Dorsolateral prefrontal cortex (tissue), 122 donors: ENCODE measurements at places on chromosomes 11 and 22.

DNA sequence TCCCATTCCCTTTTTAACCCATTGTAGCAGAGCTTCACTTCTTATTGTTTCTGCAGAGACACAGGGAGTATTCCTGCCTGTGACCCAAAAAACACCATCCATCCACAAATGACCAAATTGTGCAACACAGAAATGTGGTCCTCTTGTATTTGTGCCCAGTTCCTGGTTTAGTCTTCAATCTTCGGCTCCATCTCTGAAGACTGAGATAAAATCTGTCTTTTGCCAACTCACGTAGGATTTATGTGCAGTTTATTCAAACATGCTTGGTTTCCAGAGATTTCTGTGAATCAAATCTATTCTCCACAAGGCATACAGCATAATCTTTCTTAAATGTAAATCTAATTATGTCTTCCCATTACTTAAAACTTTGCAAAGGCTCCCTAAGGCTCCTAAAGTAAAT is 307.0 kb downstream of the AASDHPPT start:
- no peak for DNase-seq

- DNase-seq, result no peak
Observed at GRCh38 chr11:13119941-13120520, 110.9 kb downstream of the RASSF10 start.

- DNase-seq, result no peak
Observed at GRCh38 chr11:6622261-6623171, 3.3 kb upstream of the TPP1 start.

DNA sequence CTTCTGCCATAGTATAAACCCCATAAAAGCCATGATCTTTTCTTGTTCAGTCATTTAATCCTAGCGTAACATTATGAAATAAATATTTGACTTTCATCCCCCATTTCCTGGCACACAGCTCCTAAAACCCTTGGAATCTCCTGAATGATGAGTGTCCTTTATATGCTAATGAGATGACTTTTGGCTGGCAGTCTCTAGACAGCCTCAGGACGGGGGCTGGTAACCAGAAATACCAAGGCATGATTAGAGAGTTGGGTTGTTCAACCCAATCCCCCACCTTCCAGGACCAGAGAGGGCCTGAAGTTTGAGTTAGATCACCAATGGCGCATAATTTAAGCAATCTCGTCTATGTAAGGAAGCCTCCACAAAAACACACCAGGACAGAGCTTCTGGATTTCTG is 1246.1 kb upstream of the TENM4 start:
- no peak for DNase-seq

- no peak for DNase-seq
Observed at GRCh38 chr11:61636676-61637075, 43.5 kb upstream of the DAGLA start.

- no peak for DNase-seq
Observed at GRCh38 chr11:25734591-25735211, 597.2 kb upstream of the ANO3 start.

GRCh38 chr22:39130892-39131855 is 21.3 kb downstream of the CBX7 start:
- peak; percentile 29 for DNase-seq

DNA sequence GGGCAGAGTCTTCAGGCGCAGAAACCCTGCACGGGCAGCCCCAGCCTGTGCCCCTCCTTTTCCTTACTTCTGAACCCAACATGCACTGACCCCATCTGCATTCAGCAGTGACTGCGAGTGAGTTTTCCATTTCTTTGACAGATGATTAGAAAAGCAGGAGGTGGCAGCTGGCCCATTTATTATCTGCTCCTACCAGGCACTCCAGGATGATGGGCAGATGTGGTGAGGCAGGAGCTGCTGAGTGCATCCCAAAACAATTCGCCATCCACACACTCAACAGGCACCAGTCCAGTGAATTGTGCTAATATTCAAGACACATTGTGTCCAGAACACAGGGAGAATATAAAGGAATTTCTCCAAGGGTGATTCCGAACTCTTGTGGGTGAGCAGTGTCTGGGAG is 208.5 kb downstream of the TENM4 start:
- DNase-seq, result no peak

GRCh38 chr11:66062408-66062807 is 7.7 kb upstream of the PACS1 start:
- DNase-seq, result no peak

GRCh38 chr22:44929359-44930015 is 80.3 kb downstream of the PHF21B start:
- no peak for DNase-seq

GRCh38 chr11:70020336-70021214 is 57.5 kb upstream of the ANO1 start:
- no peak for DNase-seq

GRCh38 chr11:119369132-119369925 is 12.2 kb downstream of the USP2 start:
- no peak for DNase-seq

DNA sequence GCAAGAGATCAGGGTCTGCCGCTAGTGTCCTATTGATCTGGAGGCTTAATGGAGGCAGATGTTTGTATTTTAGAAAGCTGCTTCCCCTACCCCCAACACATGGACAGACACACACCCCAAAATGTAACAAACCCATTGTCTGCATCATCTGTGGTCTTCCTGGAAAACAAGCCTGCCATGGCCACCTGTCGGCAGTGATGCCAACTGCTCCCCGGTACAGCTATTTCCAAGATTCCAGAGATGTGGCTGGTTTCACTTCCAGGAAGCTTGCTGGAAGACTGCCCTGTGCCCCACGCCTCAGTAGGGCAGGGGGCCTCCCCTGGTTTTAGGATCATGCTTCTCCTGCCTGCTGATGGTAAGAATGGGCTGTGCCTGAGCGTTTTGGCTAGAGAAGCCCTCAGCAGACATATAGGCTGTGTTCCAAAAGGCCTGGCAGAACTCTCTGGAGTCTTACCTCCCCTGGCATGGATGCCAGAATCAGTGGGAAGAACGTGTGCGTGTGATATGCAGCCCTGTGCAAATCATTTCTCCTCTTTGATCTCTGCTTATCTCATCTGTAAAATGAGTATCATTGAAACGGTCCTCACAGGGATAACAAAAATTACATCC is 108.6 kb downstream of the FBXO7 start:
- DNase-seq, result no peak

GRCh38 chr22:22810018-22810427 is 77.6 kb upstream of the IGLL5 start:
- DNase-seq, result peak; percentile 46

DNA sequence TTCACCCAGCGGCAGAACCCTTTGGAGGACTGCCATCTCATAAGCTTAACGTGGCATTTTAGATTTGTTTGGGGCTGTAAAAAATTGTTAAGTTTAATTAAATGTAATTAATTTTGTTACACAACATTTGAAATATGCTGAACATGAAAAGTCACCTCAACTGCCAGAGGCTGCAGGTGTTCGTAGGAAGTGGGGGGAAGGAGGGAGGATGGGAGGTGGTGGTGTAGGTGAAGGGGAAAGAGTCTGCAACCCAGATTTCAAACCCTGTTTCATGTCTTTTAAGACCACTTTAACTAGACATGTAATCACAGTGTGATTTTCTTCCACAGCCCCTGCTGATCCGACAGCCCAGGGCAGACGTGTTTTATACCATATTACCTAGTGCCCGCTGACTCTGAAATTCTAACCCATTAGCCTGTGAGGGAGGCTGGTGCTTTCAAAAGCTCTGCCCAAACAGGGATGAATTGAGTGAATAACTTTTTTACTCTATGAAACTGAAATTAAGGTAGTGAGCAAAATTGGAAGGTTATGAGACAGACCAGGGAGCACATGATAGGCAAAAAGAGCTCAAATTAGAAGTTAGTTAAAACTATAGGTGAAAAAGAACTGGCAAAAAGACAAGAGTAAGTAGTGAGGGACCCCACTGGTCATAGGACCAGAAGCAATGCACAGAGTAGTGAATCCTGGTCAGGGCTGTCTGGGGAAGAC is 279.8 kb downstream of the DDX10 start:
- DNase-seq, result no peak

GRCh38 chr22:20977516-20978170 is 4.5 kb upstream of the LZTR1 start:
- no peak for DNase-seq

DNA sequence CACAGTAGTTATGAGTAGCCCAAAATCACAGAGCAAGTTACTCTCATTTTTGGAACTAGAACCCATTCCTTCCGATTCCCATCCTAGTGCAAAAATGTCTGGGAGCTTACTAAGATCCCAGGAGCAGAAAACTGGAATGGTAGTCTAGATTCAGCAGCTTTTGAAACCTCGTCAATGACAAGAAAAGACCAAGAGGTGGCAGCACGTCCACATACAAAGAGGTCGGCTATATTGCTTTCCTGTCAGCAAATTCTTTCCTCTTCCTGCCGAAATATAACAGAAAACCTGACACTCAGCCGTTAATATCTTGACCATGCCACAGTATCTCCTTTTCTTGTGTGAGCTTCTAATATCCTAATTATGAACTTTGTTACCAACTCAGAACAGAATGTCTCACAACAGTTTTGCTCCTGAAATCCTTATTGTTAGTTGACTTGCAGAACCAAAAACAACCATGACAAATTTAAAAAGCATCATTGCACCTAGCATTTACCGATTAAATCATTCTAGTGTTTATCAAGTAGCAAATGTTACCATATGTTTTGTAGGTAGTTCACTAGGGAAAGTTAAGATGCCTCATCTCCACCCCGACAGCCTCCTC is 92.8 kb upstream of the OR9G4 start:
- DNase-seq, result peak; percentile 40

- no peak for DNase-seq
Observed at GRCh38 chr11:68153742-68154141, 32.6 kb upstream of the CHKA start.

DNA sequence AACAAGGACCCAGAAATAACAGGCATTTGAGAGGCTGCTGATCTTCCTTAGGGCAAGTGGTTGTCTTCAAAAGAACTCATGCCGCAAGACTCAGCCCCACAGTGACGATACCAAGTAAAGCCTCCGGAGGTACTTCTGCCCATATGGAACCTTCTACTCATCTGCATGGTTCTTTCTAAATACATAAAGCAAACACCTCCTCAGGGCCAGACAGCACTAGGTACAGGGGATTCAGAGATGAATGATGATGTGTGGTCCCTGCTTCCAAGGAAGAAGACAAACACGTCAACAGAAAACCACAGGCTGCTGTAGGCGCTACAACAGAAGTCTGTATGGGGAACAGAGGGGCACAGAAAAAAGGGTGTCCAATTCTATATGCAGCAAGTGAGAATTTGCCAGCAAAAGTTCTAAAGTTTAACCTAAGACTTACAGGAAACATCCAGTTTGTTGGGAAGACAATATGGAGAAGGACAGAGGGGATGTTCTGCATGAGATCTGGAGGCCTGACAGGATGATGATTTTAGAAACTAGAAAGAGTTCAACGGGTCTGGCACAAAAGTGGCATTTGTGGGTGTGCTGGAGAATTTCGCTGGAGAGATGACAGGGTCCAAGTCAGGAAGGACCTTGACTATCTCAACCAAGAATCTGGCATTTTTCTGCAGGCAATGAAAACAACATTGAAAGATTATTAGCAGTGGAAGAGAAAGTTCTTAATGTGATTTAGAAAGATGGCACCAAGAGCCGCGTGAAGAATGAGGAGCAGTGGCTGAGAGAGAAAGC is 23.7 kb downstream of the JAML start:
- DNase-seq, result no peak

GRCh38 chr11:30585125-30585891 is 845 bp downstream of the MPPED2 start:
- peak; percentile 37 for DNase-seq

GRCh38 chr11:102680945-102681344 is 24.6 kb downstream of the MMP27 start:
- DNase-seq, result no peak

- DNase-seq, result peak; percentile 31
Observed at GRCh38 chr11:79439886-79440570, 802 bp downstream of the TENM4 start.
